ENCODE measurements at places on chromosomes 5 and 9. TPM values are rescaled to one million over a fixed set of nuclear protein-coding genes. Genes with fewer than 3 reads are reported as not detected.

- H3K4me3 ChIP-seq, result no peak overlapping the region
- no peak for DNase-seq
- no peaks in the 10 kb centered on the region for H3K27me3 ChIP-seq
- no peaks in the 10 kb centered on the region for H3K36me3 ChIP-seq
Observed at GRCh38 chr5:172659909-172660628, 19.0 kb downstream of the NEURL1B start.

DNA sequence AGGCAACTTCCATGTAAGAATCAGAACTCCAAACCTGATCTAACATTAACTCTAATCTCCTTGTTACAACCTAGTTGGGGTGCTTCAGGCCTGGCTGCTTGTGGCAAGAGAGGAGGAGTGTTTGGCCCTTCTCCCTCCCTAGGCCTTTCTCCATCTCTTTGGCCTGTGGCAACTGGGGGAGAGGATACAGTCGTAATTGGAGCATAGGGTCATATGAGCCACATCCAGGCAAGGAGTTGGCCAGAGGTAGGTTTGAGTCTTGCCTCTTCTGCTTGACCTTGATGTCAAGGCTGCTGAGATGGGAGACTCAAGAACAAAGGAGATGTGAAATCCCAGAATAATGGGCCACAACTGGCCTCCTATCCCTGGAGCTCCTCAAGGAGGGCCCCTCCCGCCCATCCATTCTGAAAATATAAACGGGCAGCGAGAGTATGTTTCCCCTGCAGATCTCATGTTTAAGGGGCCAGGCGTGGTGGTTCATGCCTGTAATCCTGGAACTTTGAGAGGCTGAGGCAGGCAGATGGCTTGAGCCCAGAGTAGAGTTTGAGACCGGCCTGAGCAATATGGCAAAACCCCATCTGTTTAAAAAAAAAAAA is 59.3 kb upstream of the ANGPTL2 start:
- H3K4me3 ChIP-seq, result no peak overlapping the region
- H3K36me3 ChIP-seq, result no peaks in the 10 kb centered on the region
- H3K27ac ChIP-seq, result no peak overlapping the region
- H3K4me1 ChIP-seq, result peaks cover 9% of the 10 kb centered on the region
- DNase-seq, result no peak
- no peaks in the 10 kb centered on the region for H3K27me3 ChIP-seq

DNA sequence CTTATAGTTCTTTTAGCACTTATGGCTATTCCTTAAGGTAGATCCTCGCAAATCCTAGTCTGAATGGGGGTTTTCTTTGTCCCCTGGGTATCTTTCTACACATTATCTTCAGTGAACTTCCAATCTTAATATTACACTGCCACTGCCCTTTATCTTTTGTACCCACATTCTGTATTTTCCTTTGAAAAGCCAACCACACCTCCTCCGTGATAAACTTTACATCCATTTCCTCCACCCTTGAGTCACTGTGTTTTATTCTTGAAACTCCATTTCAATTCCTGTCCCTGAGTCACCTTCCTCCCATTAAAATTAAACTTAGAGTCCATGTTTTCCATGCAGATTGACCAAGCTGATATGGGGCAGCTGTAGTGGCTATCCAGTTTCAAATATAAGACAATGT is 43.2 kb upstream of the RICTOR start:
- DNase-seq, result no peak
- peaks cover 32% of the 10 kb centered on the region for H3K27me3 ChIP-seq
- H3K4me1 ChIP-seq, result no peaks in the 10 kb centered on the region
- no peak overlapping the region for H3K27ac ChIP-seq
- no peaks in the 10 kb centered on the region for H3K36me3 ChIP-seq
- no peak overlapping the region for H3K4me3 ChIP-seq

DNA sequence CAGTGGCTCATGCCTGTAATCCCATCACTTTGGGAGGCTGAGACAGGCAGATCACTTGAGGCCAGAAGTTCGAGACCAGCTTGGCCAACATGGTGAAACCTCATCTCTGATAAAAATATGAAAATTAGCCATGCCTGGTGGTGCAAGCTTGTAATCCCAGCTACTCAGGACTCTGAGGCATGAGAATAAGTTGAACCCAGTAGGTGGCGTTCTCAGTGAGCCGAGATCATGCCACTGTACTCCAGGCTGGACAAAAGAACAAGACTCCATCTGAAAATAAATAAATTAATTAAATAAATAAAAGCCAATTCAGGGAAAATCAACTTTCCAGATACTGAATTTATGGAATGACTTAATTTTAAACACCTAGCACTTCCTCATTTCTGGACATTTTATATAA is 1722.1 kb downstream of the MAT2B start:
- H3K4me1 ChIP-seq, result no peaks in the 10 kb centered on the region
- H3K36me3 ChIP-seq, result no peaks in the 10 kb centered on the region
- H3K4me3 ChIP-seq, result no peak overlapping the region
- DNase-seq, result peak; percentile 5
- no peak overlapping the region for H3K27ac ChIP-seq
- peaks cover 7% of the 10 kb centered on the region for H3K27me3 ChIP-seq

GRCh38 chr5:75059912-75060545 is 7.7 kb upstream of the GCNT4 start:
- no peak overlapping the region for H3K4me3 ChIP-seq
- peaks cover 1% of the 10 kb centered on the region for H3K27me3 ChIP-seq
- DNase-seq, result no peak
- no peak overlapping the region for H3K27ac ChIP-seq
- no peaks in the 10 kb centered on the region for H3K4me1 ChIP-seq
- H3K36me3 ChIP-seq, result no peaks in the 10 kb centered on the region

GRCh38 chr5:67166460-67167285 is 29.9 kb downstream of the CD180 start:
- H3K4me1 ChIP-seq, result no peaks in the 10 kb centered on the region
- H3K27ac ChIP-seq, result no peak overlapping the region

The HTR4 gene
- total RNA-seq, result not detected

DNA sequence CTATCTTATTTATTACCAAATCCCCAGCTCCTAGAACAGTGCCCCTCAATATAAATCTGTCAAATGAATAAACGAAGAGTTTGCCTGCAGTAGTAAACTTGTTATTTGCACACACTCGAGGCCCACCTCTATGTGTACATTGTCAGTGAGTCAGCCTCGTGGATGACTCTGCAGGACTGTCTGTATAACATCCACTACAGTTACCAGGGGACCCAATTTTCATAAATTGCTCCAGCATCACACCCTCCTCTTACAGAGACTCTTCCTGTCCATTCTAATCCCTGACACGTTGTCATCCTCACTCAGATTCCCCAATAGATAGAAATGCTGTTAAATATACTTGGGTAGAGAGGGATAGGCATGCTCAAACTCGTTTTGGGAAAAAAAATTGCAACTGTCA is 478.5 kb downstream of the RAB3C start:
- no peak overlapping the region for H3K27ac ChIP-seq
- H3K36me3 ChIP-seq, result no peaks in the 10 kb centered on the region
- no peak for DNase-seq
- H3K4me1 ChIP-seq, result peaks cover 6% of the 10 kb centered on the region

GRCh38 chr9:78893774-78894401 is 597.0 kb downstream of the PSAT1 start:
- DNase-seq, result no peak
- H3K36me3 ChIP-seq, result no peaks in the 10 kb centered on the region
- H3K27me3 ChIP-seq, result no peaks in the 10 kb centered on the region
- H3K4me1 ChIP-seq, result peaks cover 15% of the 10 kb centered on the region
- no peak overlapping the region for H3K4me3 ChIP-seq

- H3K4me3 ChIP-seq, result no peak overlapping the region
- H3K27ac ChIP-seq, result no peak overlapping the region
- no peaks in the 10 kb centered on the region for H3K4me1 ChIP-seq
- H3K27me3 ChIP-seq, result no peaks in the 10 kb centered on the region
- H3K36me3 ChIP-seq, result no peaks in the 10 kb centered on the region
Observed at GRCh38 chr9:9002826-9003583, 1203.4 kb upstream of the DMAC1 start.

- no peak overlapping the region for H3K4me3 ChIP-seq
- no peaks in the 10 kb centered on the region for H3K36me3 ChIP-seq
- H3K27ac ChIP-seq, result no peak overlapping the region
- DNase-seq, result no peak
- peaks cover 32% of the 10 kb centered on the region for H3K27me3 ChIP-seq
Observed at GRCh38 chr5:139946006-139946405, 97.1 kb downstream of the NRG2 start.

DNA sequence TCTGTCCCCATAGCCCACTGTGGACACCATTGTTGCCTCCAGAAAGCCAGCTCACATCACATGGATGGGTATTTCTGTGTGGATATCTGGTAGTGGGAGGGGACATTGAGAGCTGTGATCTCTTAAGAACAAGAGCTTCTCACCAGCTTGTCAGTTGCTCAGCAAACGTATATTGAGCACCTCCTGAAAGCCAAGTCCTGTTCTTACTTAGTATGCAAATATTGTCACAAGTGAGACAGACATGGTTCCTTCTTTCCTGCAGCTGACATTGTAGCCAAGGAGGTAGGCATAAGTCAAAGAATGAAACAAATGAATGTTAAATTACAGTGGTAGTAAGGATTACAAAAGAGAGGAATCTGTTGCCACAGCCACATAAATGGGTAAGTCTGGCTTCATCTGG is 3.8 kb downstream of the TCOF1 start:
- H3K36me3 ChIP-seq, result peaks cover 44% of the 10 kb centered on the region
- peaks cover 8% of the 10 kb centered on the region for H3K4me1 ChIP-seq
- no peak for DNase-seq
- H3K27me3 ChIP-seq, result no peaks in the 10 kb centered on the region

GRCh38 chr5:65925044-65925600 is 1.3 kb upstream of the ERBIN start:
- peak overlapping the region; percentile 73 for H3K4me3 ChIP-seq
- DNase-seq, result peak; percentile 75
- peak overlapping the region; percentile 90 for H3K27ac ChIP-seq
- H3K36me3 ChIP-seq, result no peaks in the 10 kb centered on the region
- H3K27me3 ChIP-seq, result no peaks in the 10 kb centered on the region

The JAKMIP2 gene
- 85.5 TPM for total RNA-seq

The OTULIN gene
- total RNA-seq, result 20.0 TPM

- H3K27ac ChIP-seq, result no peak overlapping the region
- DNase-seq, result no peak
Observed at GRCh38 chr9:123283048-123283408, 14.6 kb upstream of the STRBP start.

- H3K4me3 ChIP-seq, result no peak overlapping the region
- DNase-seq, result no peak
- H3K27ac ChIP-seq, result no peak overlapping the region
- no peaks in the 10 kb centered on the region for H3K36me3 ChIP-seq
Observed at GRCh38 chr5:16946725-16947124, 10.6 kb upstream of the MYO10 start.

DNA sequence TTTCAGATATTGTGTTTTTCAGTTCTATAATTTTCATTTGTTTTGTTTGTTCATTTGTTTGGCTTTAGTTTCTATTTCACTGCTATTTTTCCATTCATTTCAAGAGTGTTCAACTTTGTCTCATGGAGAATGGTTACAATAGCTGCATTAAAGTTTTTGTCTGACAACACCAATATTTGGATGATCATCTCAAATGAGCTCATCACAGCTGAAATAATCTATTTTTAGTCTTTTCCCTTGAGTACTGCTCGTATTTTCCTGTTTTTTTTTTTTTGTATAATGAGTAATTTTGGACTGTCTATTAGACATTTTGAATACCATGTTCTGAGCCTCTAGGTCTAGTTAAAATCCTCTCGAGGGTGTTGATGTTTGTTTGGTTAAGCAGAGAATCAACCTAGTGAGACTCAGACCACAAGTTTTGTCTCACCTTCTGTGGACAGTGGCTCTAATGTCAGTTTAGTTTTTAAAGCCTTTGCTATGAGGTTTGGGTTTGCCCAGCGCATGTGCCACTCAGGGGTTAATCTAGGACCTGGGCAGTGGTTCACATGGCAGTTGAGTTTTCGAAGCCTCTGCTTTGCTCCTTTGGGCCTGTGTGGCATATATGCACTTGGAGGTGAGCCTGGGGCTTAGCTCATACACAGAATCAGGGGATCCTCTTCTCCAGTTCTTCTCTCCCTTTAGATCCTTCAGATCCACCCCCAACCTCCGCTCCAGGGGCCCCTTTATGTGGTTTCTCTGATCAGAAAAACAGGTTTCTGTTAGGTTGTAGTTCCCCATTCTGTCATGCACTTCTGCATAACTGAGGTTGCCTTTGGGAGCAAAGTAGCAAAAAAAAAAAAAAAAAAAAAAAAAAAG is 79.8 kb downstream of the ARSB start:
- peaks cover 13% of the 10 kb centered on the region for H3K4me1 ChIP-seq
- H3K27ac ChIP-seq, result no peak overlapping the region
- no peak for DNase-seq
- H3K27me3 ChIP-seq, result no peaks in the 10 kb centered on the region
- H3K36me3 ChIP-seq, result no peaks in the 10 kb centered on the region

The SPATA31C1 gene
- not detected for total RNA-seq

GRCh38 chr5:151471276-151471675 is 23.9 kb downstream of the SLC36A1 start:
- H3K4me3 ChIP-seq, result no peak overlapping the region
- H3K27ac ChIP-seq, result no peak overlapping the region
- no peak for DNase-seq
- no peaks in the 10 kb centered on the region for H3K4me1 ChIP-seq

The COL27A1 gene
- 37.6 TPM for total RNA-seq

DNA sequence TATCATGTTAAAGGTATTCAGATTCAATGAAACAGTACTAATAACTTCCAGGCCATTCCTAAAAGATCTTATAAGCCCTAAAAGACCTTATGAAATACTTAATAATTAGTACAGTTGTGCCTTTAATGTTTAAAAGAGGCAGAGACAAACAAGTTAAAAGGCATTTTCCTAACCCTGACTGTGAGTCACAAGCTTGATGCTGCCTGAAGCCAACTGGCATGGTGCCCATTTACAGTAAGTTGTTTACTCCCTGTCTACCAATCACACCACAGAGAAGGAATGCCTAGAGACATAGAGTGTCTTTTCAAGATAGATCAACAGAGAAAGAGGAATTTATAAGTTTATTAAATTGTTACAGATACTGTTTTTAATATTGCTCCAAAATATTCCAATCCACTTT is 47.8 kb downstream of the NR3C1 start:
- peaks cover 7% of the 10 kb centered on the region for H3K4me1 ChIP-seq
- no peaks in the 10 kb centered on the region for H3K27me3 ChIP-seq
- no peak overlapping the region for H3K4me3 ChIP-seq
- H3K36me3 ChIP-seq, result no peaks in the 10 kb centered on the region
- peak; percentile 80 for DNase-seq

The GABRG2 gene
- total RNA-seq, result not detected

DNA sequence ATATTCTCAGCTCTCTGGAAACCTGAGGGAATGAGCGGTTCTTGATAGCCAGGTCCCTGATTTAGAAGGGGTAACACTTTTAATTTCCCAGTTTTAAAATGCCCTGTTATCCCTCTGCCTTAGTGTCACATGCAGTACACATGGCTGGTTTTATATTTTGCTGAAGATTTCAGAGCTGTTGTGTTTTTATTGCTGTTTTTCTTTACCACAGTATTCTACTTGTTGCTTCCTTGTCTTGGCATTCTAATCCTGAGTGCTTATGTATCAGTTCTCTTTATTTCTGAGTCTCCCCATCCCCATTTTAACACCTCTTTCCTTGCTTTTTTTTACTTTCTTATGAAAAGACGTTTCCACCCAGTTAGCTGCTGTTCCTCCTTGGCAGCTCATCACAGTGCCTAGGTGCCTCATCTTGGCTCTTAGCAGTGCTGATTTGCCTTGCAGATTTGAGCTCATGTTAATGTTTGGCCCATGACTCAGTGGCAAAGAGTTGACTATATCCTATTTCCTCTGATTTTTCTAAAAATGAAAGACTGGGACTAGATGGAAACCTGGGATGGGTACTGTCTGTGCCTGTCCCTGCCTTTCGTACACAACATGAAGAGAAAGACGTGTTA is 3.7 kb downstream of the MTRR start:
- H3K4me3 ChIP-seq, result no peak overlapping the region
- no peak overlapping the region for H3K27ac ChIP-seq
- no peak for DNase-seq
- H3K36me3 ChIP-seq, result peaks cover 23% of the 10 kb centered on the region
- peaks cover 12% of the 10 kb centered on the region for H3K4me1 ChIP-seq
- H3K27me3 ChIP-seq, result no peaks in the 10 kb centered on the region

Measured in A673 (cell line).